Activated CD8-positive, alpha-beta memory T cell treated with anti-CD3 and anti-CD28 coated beads for 48 hours (primary cell): ENCODE measurements at places on chromosomes 5 and 9.
A peak's percentile ranks its signal among the peaks of the same experiment; 100 is the strongest.

DNA sequence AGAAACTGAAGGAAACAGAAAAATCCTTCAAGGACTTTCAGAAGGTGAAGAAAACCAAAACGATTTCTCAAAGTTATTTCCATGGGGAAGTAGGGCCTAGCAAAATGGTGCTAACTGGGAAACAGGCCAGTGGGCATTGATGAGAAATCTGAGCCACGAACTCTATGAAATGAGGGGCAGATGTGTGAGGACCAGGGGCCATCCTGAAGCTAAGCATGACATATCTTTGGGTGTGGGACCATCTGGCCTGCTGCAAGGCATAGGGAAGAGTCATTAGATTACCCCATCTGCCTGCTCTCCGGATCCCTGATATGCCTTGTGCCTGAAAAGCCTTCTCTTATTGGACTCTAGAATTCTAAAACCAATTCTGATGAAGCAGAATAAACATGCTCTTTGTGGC, 143.8 kb downstream of the PALM2AKAP2 start:
- no peak for DNase-seq

DNA sequence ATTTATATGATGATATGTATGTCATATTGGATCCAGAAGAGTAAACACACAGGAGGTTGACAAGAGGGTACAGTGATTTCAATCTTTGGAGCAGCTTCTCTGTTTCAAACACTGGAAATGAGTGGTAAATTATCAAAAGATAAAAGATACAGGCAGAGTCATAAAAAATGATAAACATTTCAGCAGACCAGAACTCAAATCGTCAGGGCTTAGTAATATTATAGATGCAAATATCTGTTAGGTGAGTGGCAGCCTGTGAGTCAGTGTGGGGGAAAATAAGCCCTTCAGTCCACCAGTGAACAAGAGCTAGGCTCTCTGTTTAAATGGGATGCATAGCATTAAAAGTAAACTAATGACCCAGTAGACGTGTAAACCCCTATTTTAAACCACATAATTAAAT, 1378.1 kb downstream of the EFNA5 start:
- no peak for DNase-seq

GRCh38 chr5:126138281-126138931, 284.8 kb upstream of the GRAMD2B start:
- no peak for DNase-seq

DNA sequence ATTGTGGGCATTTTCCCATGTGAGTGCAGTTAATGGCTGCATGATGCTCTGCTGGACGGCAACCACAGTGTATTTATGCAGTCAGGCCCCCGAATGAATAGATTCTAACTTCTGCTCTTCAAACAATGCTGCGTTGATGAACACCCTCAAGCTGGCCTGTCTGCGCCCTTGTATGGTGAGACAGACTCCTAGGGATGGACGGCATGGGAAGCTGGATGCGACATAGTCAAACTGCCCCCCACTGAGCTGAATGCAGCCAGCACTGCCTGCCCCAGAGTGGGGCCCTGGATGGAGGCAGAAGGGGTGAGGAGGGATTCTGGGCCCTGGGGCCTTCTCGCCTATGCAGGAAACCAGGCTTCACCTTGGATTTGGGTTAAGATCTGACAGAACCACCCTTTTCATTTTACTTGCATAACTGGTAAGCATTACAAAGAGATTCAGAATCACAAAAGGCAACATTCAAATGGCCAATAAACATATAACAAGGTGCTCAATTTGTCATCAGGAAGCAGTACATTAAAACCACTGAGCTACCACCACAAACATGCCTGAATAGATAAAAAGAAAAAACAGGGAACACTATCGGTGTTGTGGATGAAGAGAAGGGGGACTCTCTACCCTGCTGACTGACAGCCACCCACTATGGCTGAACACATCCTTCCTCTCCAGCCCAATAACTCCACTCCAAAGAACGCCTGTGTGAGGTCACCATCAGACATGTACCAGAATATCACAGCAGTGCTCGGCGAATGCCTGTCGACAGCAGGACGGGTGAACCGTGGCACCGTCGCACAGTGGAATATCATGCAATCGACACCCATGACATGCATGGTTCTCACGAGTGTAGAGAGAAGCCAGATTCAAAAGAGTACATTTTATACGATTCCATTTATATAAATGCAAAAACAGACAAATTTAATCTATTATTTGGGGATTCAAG, 79.1 kb downstream of the RAPGEF1 start:
- DNase-seq = no peak

DNA sequence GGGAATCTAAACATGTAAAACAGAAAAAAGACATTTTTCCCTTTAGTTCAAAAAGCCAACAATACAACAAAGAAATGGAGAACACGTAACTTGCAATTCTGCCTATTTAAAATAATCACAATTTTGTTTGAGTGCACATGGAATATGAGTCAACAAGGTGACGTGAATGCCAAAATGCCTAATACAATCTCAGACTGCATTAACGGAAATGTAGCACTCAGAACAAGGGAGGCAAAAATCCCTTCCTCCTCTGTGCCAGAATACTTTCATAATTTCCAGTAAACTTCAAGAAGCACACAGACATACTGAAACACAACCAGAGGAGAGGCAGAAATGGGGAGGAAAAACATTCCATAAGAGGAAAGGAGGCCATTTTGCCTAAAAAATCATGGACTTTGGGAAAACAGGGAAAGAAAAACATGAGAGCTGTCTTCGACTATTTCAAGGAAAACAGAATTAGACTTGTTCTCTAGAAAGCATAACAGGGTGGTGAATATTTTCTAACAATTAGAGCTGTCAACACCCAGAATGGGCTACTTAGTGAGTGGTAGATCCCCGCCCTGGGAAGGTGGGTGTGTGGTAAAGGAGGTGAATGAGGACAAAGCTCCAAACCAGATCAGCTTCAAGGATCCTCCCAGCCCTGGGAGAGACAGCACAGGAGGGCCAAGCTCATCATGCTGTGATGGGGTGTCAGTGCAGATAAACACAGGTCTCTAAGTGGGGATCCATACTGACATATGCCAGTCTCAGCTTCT, 48.2 kb downstream of the ABCA1 start:
- DNase-seq = no peak

DNA sequence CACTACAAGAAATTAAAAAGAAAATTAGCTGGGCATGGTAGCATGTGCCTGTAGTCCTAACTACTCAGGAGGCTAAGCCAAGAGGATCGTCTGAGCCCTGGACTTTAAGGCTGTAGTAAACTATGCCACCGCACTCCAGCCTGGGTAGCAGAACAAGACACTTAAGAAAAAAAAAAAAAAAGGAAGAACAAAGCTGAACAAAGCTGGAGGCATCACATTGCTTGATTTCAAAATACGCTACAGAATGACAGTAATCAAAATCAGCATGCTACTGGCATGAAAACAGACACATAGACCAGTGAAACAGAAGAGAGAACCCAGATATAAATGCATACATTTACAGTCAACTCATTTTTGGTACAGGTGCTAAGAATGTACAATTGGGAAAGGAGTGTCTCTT, 14.5 kb upstream of the OTULIN start:
- no peak for DNase-seq

DNA sequence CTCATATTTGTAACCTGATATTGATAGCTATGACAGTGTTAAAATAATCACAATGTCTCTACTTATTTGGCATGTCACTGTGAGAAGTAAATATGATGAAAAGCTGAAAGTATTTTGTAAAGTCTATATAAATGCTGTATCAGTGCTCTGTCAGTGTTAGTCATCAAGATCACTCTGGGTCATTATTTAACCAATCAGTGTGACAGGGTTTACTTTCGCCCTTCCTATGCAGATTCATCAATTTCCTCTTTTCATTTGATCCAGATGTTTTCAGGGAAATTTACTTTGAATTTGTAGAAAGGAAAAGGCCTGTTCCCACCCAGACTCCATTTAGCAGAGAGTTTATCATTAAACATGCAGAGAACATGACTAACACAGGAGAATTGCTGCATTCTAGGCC, 9.9 kb upstream of the PCSK5 start:
- DNase-seq = no peak

DNA sequence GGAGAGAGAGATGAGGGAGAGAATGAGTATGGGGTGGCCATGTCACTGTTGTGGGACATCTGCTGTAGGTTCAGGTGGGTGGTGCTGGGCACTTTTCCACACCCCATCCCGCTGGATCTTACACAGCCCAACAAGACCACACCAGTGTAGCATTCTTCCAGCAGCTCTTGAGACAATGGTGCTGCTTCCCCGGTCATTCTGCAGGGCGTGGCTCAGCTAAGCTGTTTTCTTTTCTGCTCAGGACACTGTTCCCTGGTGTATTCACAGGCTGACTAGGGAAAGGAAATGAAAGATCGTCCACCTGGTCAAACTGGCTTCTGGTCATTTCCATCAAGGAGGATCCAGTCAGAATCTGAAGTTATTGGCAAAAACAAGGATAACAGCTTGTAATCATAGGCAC, 75.6 kb downstream of the S1PR3 start:
- DNase-seq = no peak

DNA sequence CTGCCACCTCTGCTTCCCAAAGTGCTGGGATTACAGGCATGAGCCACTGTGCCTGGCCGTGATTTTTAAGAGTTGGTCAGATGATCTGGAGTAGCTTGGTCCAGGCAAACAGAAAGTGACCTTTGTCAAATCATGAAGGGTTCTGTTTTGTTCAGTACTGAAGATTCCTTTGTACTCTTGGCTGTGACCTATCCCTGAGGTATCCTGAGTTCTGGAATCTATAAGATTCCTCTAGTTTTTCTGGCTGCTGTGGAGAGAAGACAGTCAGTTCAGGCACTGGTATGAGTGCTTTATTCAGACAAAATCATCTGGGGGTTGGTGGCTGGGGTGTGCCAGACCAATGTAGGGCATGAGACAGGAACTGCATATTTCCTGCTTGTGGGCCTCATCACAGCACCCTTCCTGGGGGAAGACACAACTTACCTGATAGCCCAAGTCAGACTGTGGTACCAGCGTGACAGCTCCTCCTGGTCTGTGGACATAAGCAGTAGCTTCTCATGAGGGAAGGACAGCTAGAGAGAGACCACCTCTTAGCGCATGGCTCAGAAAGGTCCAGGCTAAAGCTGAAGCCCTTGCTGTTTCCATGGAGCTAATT, 3.1 kb downstream of the ARHGEF39 start:
- no peak for DNase-seq

DNA sequence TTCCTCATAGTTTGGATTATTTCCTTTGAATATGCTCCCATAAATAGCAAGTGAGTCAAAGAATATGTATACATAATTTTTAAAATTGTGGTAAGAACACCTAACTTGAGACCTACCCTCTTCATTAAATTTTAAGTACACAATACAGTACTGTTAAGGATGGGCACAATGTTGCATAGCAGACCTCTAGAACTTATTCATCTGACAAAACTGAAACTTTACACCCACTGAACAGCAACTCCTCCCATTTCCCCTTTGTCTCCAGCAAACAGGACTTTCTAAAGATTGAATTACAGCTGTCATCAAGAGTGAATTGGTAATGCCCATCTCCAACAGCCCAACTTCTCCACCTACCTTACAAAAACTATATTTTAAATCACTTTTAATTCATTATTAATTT, 388.9 kb downstream of the HTR1A start:
- DNase-seq = no peak

- DNase-seq = no peak
Measured at GRCh38 chr5:59187857-59188256, 605.0 kb downstream of the RAB3C start.

DNA sequence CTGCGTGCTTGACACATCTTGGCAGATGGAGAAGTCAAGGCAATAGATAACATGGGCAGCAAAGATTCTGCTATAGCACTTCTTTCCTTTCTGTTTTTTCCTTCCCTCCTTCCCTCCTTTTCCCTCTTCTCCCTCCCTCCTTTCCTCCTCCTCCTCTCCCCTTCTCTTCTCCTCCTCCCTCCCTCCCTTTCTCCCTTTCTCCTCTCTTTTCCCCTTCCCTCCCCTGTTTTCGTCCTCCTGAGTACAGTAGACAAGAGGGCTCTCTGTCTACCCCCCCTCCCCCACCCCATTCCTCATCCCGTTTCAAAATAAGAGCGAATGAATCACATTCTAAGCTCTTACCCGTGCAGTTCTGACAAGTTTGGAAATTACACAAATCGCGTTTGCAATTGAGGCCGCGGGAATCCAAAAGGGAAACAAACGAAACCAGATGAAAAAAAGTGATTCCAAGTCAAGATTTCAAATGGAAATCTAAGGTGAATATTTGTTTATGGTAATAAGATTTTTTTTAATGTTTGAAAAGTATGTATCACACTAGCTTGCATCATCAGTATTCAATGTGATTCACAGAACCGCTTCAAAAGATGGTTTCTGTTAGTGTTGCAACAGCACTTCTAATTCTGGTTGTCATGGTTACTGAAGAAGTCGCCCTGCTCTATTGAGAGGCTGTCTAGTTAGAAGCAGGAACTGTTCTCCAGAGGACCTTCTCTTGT, 1.3 kb downstream of the NIM1K start:
- DNase-seq = peak; percentile 14

GRCh38 chr5:66356011-66356565, 212.0 kb downstream of the SREK1 start:
- DNase-seq = no peak

DNA sequence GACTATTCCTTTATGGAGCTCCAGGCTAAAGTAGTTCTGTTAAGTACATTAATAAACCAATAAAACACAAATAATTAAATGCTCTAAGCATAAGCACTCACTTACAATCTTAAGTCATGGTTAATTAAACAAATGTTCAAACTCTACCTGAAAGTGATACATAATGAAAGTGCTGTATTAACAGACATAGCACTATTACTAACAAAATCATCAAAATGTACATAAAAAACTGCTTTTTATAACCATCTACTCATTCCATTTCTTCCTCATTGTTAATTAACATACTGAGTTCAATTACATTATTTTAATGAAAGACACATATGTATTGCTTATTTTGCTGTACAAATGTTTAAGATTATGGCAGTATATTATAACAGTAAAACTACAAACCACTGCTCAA, 107.3 kb downstream of the AP3B1 start:
- no peak for DNase-seq

DNA sequence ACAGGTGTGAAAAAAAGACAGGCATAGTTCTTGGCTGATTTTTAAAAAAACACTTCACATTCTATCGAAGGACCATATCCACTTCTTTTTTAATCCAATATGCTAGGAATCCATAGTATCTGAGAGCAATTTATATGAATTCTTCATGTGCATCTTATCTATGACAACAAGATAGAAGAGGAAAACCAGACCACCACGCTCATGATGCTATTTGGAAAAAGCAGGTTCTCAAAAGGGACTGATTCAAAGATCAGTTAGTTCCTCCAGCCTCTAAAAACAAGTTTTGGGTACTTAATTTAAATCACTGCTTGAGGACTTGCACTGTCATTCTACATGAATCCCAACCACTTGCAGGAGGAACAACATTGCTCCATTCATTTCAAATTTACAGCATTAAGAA, 6.3 kb downstream of the MEF2C start:
- DNase-seq = no peak

- DNase-seq = no peak
Measured at GRCh38 chr5:77627869-77628674, 10.4 kb downstream of the OTP start.
